ENCODE measurements at places on chromosomes 3 and 15. TPM values are rescaled to one million over a fixed set of nuclear protein-coding genes. Genes with fewer than 3 reads are reported as not detected.

The SCG3 gene
- total RNA-seq, result not detected

The ARHGEF26 gene
- 0.10 TPM for total RNA-seq

The OR5K2 gene
- total RNA-seq, result not detected

The SLC24A5 gene
- not detected for total RNA-seq

The NXPE3 gene
- total RNA-seq, result 33.4 TPM

The HRG gene
- not detected for total RNA-seq

The EIF3J gene
- total RNA-seq, result 79.3 TPM

The ITPKA gene
- total RNA-seq, result 0.19 TPM

The PRSS50 gene
- total RNA-seq, result not detected

The CCR2 gene
- 60.5 TPM for total RNA-seq

The BFSP2 gene
- 0.68 TPM for total RNA-seq

The GNAT1 gene
- total RNA-seq, result not detected

The IL16 gene
- 318 TPM for total RNA-seq

The TM4SF4 gene
- not detected for total RNA-seq

The MEGF11 gene
- not detected for total RNA-seq

The FRMD5 gene
- not detected for total RNA-seq

The GOLGA6A gene
- not detected for total RNA-seq

The NR2E3 gene
- total RNA-seq, result not detected

The IQSEC1 gene
- total RNA-seq, result 74.0 TPM

The PROS1 gene
- 0.28 TPM for total RNA-seq

The CCDC54 gene
- total RNA-seq, result not detected

The TRPM1 gene
- not detected for total RNA-seq

The CCR9 gene
- total RNA-seq, result not detected

The PROK2 gene
- total RNA-seq, result not detected

The CAV3 gene
- not detected for total RNA-seq

The PDZRN3 gene
- not detected for total RNA-seq

The CPNE9 gene
- total RNA-seq, result not detected

The UCN2 gene
- not detected for total RNA-seq

The LYSMD4 gene
- total RNA-seq, result 13.4 TPM

The CCDC191 gene
- 4.0 TPM for total RNA-seq

All from activated naive CD4-positive, alpha-beta T cell treated with anti-CD3 and anti-CD28 coated beads, Interleukin-2, amount 10 ng/mL, durations not matched to agents 5 hours and 36 hours (primary cell).